ENCODE measurements at places on chromosomes 7 and 10. TPM values are rescaled to one million over a fixed set of nuclear protein-coding genes. Genes with fewer than 3 reads are reported as not detected.

The CYP26C1 gene
- total RNA-seq, result 0.07 TPM

The PANK1 gene
- total RNA-seq, result 4.8 TPM

The ZNF680 gene
- total RNA-seq, result 10.4 TPM

DNA sequence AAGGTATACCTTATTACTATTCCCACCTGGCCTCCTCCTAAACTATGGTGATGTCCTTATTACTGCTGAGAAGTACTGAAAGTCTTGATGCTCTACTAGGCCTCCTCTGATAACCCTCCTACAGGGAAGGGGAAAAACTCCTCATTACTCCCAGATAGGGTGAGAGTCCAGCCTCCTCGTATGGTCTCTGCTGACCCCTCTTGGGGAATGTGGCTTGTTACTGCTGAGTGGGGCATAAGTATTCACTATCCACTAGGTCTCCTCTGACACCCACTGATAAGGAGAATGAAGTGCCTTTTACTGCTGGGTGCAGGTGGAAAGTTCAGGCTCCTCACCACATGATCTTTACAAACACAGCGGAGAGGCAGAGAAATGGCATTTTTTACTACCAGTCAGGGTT lies 222.9 kb downstream of the CHRM2 start:
- no peaks in the 10 kb centered on the region for H3K36me3 ChIP-seq
- H3K27ac ChIP-seq, result no peak overlapping the region
- no peak overlapping the region for H3K4me3 ChIP-seq
- no peaks in the 10 kb centered on the region for H3K4me1 ChIP-seq
- DNase-seq, result no peak

GRCh38 chr7:19772841-19773760 lies at the start of gene TMEM196:
Gene TMEM196 (minus strand): TSS chr7:19773617. CDS start chr7:19772696, 921 bp downstream.
- H3K27me3 ChIP-seq, result peaks cover 28% of the 10 kb centered on the region
- H3K36me3 ChIP-seq, result no peaks in the 10 kb centered on the region
- no peak within 1 kb of the TSS for H3K4me3 ChIP-seq
- H3K4me1 ChIP-seq, result peaks cover 6% of the 10 kb centered on the region
- H3K27ac ChIP-seq, result no peak within 1 kb of the TSS

DNA sequence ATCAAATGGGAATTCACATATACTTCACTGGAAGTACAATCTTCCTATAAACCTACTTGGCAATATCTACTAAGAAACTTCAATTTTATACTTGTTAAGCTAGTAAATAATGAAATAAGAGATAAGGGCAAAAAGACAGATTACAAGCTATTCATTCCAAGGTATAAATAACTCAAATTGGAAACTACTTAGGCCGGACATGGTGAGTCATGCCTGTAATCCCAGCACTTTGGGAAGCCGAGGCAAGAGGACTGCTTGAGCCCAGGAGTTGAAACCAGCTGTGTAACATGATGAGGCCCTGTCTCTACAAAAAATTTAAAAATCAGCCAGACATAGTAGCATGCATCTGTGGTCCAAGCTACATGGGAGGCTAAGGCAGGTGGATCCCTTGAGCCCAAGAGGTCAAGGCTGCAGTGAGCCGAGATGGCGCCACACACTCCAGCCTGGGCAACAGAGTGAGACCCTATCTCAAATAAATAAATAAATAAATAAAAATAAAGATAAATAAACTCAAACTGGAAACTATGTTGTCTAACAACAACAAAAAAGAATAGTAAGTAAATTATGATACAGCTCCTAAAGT lies 37.6 kb downstream of the ARHGAP21 start:
- peaks cover 5% of the 10 kb centered on the region for H3K4me1 ChIP-seq
- H3K4me3 ChIP-seq, result no peak overlapping the region
- no peak overlapping the region for H3K27ac ChIP-seq

- no peaks in the 10 kb centered on the region for H3K27me3 ChIP-seq
- no peak for DNase-seq
- no peak overlapping the region for H3K27ac ChIP-seq
- no peaks in the 10 kb centered on the region for H3K36me3 ChIP-seq
- no peak overlapping the region for H3K4me3 ChIP-seq
Observed at GRCh38 chr10:76717141-76717540, 920.5 kb downstream of the KCNMA1 start.

DNA sequence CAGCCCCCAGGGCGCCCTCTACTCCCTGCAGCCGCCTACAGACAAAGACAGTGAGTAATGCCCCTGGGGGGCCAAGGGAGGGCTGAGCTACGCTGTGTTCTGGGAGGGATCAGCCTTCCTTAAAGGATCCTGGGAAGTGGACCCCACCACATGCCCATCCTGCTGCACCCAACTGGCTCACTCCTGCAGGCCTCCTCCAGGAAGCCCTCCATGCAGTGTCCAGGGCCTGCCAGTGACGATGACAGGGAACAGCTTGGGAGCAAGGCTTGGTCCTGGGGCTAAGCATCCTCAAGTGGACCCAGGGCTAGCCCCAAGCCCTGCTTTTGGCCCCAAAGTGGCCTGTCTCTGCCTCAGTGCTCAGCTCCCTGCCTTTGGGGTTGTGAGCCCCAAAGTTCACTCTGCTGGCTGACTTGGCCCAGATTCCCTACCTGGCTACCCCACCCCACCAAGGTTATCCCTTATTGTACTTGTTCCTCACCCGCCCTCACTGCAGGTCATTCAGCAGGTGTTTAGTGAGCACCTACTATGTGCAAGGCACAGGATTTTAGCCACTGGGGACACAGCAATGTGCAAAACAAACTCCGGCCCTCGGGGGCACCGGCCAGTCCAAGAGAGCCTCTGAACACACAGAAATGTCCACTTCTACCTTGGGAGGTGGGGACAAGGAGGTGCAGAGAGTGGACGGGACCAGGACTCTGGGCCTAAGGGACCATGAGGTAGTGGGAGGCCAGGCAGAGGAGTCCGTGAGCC lies 83.5 kb downstream of the MYL10 start:
- DNase-seq, result no peak
- no peak overlapping the region for H3K27ac ChIP-seq
- no peaks in the 10 kb centered on the region for H3K36me3 ChIP-seq
- no peaks in the 10 kb centered on the region for H3K27me3 ChIP-seq
- no peak overlapping the region for H3K4me3 ChIP-seq
- H3K4me1 ChIP-seq, result no peaks in the 10 kb centered on the region

DNA sequence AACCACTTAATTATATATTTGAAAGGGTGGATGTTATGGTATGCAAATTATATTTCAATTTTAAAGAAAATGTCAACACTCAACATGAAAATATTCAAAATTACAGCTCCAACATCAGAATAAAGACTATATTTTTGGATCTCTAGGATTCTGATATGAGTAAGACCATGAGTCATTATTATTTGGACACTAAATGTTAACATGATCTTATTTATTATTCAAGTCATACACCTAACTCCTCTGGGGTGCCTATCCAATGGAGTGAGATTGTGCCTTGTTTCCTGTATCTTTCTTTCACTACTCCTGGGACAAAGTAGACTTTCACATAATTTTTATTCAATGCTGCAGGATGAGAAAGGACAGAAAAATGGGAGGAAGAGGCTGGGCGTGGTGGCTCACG lies 135.2 kb upstream of the PRSS1 start:
- no peak for DNase-seq
- no peak overlapping the region for H3K4me3 ChIP-seq
- H3K27me3 ChIP-seq, result peaks cover 24% of the 10 kb centered on the region
- no peaks in the 10 kb centered on the region for H3K36me3 ChIP-seq
- peaks cover 7% of the 10 kb centered on the region for H3K4me1 ChIP-seq

DNA sequence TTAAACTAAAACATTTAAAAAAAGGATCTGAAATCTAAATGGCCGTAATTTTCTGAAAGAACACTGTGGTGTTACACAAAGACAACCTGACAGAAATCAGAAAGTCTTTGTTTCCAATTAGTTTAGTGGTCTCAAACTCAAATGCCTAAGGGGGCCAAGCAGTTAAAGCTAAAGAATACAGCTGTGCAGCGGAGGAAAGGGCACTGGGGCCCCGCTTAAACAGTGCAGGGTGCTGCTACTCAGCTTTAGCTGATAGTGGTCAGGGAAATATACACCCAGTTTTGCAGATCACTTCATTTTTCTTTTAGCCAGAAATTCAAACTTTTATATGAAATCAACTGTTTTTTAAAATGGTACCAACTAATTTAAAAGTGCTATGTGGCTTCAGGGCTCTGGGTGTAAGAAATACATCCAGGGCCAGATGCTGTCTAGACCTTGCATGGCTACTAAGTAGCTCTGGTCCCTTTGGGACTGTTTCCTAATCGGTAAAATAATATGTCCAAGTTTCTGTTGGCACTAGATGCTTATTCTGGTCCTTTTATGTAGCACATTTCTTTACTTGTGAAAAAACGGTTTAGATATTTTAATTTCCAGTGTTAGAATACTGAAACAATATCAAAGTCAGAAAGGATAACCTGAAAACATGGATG lies 161.8 kb upstream of the LAMB4 start:
- H3K4me3 ChIP-seq, result no peak overlapping the region
- H3K27ac ChIP-seq, result no peak overlapping the region
- peaks cover 2% of the 10 kb centered on the region for H3K27me3 ChIP-seq
- no peaks in the 10 kb centered on the region for H3K36me3 ChIP-seq
- no peaks in the 10 kb centered on the region for H3K4me1 ChIP-seq
- DNase-seq, result no peak

- peak; percentile 81 for DNase-seq
- no peaks in the 10 kb centered on the region for H3K36me3 ChIP-seq
- H3K4me1 ChIP-seq, result peaks cover 20% of the 10 kb centered on the region
- H3K4me3 ChIP-seq, result peak overlapping the region; percentile 62
- H3K27ac ChIP-seq, result peak overlapping the region; percentile 69
- H3K27me3 ChIP-seq, result no peaks in the 10 kb centered on the region
Observed at GRCh38 chr10:132551093-132551807, 13.7 kb downstream of the INPP5A start.

GRCh38 chr7:77308792-77309191 lies 107.4 kb downstream of the GSAP start:
- no peak overlapping the region for H3K4me3 ChIP-seq
- no peak overlapping the region for H3K27ac ChIP-seq
- H3K27me3 ChIP-seq, result no peaks in the 10 kb centered on the region
- peaks cover 2% of the 10 kb centered on the region for H3K4me1 ChIP-seq

DNA sequence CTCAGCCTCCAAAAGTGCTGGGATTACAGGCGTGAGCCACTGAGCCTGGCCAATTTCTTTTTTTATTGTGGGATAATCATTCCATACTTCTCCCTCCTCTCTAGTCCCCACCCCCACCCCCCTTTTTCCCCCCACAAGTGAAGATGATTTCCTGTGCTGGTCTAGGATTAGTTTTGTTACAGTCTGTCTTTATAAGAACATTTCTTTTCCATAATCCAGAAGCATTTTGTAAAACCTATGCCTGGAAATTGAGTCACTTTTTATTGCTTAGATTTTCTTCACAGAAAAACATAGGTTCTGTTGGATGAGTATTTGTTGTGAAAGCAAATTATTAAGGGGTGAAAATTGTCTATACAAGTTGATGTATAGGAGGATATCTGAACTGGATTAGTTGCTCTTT lies 98.9 kb downstream of the KAT6B start:
- no peak for DNase-seq
- H3K36me3 ChIP-seq, result peaks cover 6% of the 10 kb centered on the region
- H3K4me1 ChIP-seq, result peaks cover 13% of the 10 kb centered on the region
- H3K27me3 ChIP-seq, result no peaks in the 10 kb centered on the region
- H3K27ac ChIP-seq, result no peak overlapping the region

DNA sequence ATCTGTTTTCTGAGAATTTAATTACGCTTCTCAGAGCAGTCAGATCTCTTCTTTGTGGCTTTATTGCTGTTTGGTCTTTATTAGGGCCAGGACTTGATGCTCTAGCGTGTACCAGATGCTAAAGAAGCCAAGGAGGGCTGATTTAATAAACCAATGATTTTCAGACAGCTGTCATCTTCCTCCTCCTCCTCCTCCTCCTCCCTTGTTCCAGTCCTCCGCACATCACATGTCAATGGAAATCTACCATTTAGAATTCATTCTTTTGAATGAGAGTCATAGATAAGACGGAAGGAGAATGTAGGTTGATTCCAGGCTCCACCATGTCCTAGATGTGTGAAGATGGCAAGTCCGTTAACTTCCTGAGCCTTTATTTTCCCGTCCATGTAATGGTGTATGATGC lies 156.3 kb downstream of the CAMK1D start:
- no peaks in the 10 kb centered on the region for H3K36me3 ChIP-seq
- peaks cover 37% of the 10 kb centered on the region for H3K4me1 ChIP-seq
- no peak overlapping the region for H3K27ac ChIP-seq

Measured in activated CD4-positive, alpha-beta T cell treated with anti-CD3 and anti-CD28 coated beads, Interleukin-2, amount 10 ng/mL, durations not matched to agents 24 days and 14 days (primary cell).